PC-3 (cell line): ENCODE measurements at places on chromosomes 4 and X.

GRCh38 chr4:100933628-100934027 is 413.7 kb downstream of the PPP3CA start:
- no peak for DNase-seq

GRCh38 chr4:9891740-9892139 is 110.3 kb downstream of the DRD5 start:
- no peak for DNase-seq

GRCh38 chr4:36128689-36129088 is 115.6 kb downstream of the ARAP2 start:
- DNase-seq: no peak

GRCh38 chr4:127491571-127491970 is 141.2 kb upstream of the INTU start:
- DNase-seq: no peak

- no peak for DNase-seq
These were observed 3.2 kb downstream of the CXorf65 start for GRCh38 chrX:71103110-71103983.

- no peak for DNase-seq
These were observed 2.7 kb downstream of the FAT4 start for GRCh38 chr4:125317525-125317877.

DNA sequence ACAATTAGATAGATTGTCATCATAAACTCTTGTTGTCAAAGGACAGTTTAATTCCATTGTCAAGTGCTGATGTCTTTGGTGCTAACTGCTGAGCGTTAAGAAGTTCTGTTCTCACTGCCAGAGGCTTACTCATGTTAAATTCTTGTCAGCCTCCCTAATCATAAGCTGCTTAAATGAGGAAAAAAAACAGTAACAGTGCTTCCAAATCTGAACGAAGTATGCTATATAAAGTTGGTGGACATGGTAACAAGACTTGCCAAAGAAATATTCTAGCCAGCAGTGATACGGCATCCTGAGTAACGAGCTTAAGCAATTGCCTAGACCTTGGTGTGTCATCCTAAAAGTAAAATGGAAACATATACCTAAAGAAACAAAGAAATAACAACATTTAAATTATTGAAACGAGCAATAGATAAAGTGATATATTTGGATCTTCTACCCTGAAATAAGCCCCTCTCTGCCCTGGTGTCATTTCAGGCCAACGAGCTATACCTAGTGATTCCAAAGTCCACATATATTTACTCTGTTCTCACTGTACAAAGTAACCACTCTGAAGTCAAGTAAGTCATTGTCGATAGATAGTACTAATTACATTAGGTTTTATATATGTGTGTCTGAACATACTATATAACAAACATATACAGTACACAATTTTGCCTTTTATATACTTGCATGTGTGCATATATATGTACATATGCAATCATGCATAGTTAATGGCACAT is 339.7 kb upstream of the HS3ST1 start:
- DNase-seq: no peak

DNA sequence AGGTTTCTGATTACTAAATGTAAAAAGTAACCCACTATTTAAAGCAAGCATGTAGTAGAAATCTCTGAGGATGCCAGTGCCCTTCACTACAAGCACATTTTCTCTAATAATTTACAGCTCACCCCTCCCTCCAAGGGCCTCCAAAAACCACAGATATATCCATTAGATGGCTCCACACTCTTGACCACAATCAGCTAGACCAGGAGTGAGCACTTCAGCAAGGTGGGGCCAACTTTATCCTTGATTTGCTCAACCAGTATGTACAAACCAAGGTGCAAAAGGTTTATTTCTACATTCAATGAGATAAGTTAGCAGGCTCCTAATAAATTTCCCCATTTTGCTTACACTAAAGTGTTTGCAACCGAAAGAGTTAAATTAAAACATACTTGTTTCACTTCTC is 35.8 kb downstream of the RFC1 start:
- DNase-seq: no peak

DNA sequence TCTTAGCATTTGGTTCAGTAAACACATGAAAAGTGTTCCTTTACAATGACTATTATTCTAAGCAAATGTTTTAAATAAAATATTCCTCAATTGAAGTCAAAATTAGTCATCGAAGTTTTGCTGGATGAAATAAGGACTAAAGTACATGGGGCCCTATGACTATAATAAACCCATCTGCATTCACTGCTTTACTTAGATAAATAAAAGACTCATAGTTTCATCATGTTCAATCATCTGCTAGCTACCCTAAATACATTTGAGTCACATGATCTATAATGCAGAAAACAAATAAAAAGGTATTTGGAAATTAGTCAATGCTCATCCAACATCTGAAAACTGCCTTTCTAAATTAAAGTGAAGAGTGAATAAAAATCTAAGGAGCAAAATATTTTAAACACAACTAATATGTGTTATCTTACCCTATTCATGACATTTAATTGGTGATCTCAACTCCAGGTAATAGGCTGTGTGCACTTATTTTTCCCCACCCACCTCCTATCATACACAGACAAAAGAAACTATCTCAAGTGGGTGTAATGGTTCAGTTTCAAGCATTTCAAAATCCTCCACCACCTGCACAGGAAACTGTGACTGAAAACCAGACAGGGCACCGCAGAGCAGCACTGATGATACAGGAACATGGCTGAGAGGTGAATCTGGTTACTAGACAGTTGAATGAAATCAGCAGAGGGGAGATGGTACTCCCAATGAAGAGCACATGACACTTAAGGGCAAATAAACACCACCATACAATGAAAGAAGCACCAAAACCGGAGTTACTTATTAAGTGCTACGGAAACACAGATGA is 78.6 kb downstream of the CAMK2D start:
- DNase-seq: peak; percentile 70

GRCh38 chr4:56310401-56311125 is 76.7 kb downstream of the AASDH start:
- no peak for DNase-seq

GRCh38 chrX:23787745-23788118 is 4.8 kb downstream of the SAT1 start:
- no peak for DNase-seq

GRCh38 chrX:29275928-29276327 is 688.7 kb downstream of the IL1RAPL1 start:
- no peak for DNase-seq

- no peak for DNase-seq
These were observed 343.1 kb downstream of the MID1IP1 start for GRCh38 chrX:39144323-39144722.

DNA sequence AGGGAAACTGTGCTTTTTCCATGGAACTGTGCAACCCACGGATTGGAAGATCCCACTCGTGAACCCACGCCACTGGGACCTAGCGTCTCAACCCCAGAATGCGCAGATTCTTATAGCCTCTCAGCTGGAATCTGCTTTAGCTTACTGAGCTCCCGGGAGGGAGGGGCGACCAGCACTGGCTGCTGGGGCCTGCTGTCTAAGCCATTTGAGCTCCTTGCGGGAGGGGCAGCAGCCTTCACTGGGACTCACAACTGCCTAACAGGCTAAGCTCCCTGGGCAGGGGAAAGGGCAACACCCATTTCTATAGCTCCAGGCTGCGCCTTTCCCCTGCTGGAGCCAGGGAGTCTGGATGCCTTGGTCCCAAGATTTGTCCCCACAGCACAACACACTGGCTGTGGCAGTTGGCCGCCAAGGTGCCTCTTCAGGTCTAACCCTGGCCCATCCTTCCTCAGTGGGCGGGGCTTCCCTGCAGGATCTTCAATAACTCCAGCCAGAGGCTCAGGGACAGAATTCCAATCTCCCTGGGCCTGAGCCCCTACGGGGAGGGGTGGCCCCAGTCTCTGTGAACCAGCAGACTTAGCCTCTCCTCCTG is 451.7 kb upstream of the PITX2 start:
- DNase-seq: no peak

DNA sequence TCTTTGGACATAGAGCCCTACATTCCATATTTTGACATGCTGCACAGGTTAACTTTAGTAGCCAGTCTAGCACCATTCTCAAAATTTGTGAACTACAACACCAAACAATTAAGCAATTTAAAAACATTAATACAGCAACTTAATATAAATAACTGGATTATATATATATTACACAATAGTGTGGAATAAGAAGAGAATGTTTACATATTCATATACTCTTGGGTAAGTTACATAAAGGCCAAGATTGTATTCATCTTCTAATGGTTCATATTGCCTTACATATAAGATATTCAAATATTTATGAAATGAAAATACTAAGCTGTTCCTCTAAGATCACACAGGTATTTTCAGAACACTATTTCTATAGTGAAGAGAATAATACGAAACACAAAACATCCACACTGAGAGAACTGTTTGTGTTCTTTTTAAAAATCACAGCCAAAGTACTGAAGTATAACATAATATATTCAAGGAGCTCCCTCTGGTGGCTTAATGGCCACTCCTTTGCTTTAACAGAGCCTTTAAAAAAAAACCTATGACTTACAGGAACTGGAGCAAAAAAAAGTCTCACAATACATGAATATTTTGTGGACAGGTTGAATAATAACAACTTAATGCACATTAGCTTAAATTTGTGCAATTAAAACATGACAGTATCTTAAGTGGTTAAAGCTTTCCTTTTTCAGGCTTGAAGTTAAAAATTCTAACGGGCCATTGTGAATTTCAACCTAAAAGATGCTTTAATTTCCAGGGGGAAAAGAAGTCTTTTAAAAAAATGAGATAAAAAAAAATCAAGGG is 46.2 kb downstream of the NEK1 start:
- DNase-seq: peak; percentile 55

DNA sequence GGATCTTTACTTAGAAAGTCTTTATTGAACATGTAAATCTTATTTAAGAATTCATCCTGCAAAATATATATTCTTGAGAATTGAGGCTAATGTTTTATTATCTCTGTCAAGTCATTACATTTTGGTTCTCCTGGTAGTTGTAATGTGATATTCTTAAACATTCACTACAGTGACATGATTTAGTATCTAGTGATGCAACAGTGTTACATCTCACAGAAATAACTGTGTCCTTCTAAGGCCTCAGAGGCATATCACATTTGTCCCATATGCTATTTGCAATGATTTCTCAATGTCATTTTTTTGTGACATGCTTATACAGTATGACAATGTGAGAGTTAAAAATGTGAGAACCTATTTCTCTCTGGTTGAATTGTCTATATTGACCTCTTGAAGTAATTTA is 34.1 kb downstream of the PRRG1 start:
- DNase-seq: no peak

- DNase-seq: peak; percentile 54
These were observed 28.8 kb downstream of the PPP2R3B start for GRCh38 chrX:357693-358471.

DNA sequence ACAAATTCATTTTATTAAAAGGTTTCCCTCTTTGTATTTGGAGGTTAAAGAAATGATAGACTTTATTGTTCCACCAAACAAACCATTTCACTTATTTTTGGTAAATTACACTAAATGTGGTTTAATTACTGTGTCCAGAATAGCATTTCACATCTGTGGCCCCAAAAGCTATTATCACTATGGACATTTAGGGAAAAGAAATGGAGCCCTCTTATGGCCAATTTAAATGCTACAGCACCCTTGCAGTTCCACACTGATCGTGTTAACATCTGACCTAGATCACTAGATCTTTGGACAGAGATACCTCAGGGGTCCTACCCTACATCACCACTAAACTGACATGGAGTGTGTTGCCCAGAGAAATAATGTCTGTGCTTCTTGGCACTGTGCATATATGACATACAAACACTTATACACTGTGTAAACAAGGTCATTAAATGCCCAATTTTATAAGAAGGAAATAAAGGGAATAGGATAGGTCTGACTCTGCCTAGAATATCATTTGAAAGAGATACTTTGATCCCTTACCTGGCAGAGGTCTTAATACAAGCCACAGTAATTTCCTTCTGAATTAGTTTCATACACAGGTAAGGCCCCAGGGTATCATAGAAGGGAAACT is 163.9 kb downstream of the KDR start:
- peak; percentile 66 for DNase-seq

DNA sequence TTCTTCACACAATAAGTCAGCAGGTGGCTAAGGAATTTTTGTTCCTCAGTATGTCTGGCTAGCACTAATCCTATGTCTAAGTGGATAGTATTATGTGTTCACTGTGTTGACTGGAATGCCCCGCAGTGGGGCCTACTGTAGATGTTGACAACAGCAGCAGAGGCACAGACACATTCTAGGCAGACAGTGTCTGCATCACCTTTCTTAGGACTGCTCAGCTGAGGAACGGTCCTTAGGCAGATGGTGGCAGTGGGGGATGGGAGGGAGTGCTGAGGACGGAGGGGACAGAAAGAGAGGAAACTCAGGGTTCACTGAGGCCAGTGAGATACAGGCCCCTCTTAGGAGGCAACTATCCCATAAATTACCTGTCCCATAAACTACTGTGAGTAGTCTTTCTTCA is 44.6 kb upstream of the LEF1 start:
- DNase-seq: no peak

- no peak for DNase-seq
These were observed 1.5 kb downstream of the LRPAP1 start for GRCh38 chr4:3530663-3531254.

GRCh38 chr4:121408-122084 is 2.8 kb upstream of the ZNF718 start:
- DNase-seq: no peak

DNA sequence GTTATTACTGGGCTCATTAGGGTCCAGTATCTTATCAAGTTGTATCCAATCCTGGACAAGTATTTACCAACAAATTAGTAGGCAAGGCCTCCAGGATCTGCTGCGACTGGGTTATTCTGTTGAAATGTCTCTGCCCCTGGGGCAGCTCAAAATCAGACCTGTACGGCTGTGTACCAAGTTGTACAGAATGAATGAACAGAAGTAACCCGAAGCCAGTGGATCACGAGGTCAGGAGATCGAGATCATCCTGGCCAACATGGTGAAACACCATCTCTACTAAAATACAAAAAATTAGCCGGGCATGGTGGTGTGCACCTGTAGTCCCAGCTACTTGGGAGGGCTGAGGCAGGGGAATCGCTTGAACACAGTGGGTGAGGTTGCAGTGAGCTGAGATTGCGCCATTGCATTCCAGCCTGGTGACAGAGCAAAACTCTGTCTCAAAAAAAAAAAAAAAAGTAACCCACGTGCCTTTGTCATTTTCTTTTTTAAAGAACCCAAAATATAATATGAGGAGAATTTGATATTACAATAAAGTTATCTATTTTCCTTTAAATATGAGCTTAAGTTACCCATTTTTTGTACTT is 127.3 kb downstream of the CBR4 start:
- DNase-seq: peak; percentile 19

DNA sequence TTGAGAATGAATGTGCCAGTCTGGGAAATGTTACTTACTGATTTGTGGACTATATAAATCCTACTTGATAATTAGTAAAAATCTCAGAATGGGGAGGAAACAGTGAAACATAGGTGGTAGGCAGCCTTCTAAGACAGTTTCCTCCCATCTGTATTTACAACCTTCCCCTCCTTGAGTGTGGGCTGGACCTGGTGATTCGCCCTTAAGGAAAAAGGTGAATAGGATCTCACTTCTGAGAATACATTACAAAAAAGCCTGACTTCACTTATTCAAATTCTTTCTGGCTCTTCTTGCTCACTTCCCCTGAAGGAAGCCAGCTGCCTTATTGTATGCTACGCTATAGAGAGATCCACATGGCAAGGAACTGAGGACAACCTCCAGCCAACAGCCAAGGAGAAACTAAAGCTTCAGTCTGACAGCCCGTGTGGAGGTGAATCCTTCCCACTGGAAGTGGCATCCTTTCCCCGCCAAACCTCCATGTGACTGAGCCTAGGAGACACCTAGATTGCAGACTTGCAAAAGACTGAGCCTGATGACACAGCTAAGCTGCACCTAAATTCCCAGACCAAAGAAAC is 585.0 kb downstream of the STPG2 start:
- no peak for DNase-seq

GRCh38 chrX:82649645-82650044 is 858.4 kb upstream of the POU3F4 start:
- no peak for DNase-seq
